HFFc6 (cell line): ENCODE measurements at places on chromosomes 5 and 9.

DNA sequence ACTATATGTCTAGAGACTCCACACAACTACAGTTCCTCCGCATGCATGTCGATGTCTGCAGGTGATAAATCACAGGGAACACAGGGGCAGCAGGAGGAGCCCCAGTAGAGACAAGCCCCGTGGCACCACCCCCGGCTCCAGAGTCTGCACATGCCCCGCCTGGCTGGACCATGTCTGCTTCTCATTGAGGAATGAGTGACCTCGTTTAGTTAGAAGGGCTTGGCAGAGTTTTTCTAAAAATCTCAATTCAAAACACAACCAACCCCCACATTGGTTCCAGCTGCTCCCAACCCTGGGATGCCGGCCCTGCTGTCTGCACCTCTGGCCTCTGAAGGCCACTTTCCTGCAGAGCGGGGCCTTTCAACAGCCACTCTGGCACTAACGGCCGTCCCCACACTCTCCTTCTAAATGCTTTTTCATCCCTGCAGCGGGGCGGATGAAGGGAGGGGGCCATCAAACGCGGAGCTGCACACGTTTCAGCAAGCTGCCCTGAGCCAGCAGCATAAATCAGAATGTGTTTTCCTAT is 106.3 kb downstream of the ROR2 start:
- DNase-seq, result no peak

DNA sequence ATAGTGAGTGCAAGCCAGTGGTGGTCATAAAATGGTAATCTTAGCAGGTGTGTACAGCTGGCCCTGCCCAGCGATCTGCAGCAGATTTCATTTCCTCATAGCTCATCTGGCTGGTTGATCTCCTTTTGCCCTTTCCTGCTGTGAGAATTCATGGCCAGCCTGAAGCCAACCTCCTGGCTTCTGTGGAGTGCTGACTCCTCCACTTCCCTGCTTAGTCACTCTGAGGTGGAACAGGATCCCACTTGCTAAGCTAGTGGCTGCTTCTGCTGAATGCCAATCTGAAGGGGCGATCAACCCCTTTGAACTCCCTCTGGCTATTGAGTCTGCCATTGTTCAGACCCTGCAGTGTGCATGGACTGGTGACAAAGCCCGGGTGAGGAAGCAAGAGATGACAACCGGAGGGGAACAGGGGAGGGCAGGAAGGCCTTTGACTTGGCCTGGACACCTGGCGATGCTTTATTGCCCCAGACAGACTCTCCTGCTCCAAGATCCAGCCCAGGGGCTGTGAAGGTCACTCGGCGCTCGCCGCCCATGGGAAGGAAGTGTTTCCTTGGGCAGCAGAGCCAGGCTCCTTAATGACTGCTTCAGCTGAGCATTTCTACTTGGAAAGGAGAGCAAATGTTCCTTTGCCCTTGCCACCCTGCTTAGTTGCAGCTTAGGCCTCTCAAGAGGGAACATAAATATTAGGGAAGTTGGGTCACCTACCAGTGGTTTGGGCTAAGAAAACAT is 341.1 kb downstream of the ZSWIM6 start:
- DNase-seq, result peak; percentile 44

DNA sequence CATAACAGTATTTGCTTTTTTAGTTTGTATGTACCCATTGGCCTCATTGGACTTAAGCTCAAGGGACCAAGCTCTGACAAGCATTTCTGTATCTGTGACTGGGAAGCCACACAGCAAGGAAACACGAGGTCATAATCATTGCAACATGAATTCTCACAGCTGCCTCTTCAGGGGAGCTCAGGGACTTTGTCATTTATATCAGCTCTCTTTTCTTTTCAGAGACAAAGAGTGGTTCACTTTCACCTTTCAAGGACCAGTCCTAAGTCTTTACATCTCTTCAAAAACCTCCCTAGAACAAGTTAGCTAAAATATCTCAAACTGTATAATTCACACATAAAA is 58.6 kb downstream of the ADAMTS12 start:
- DNase-seq, result no peak

DNA sequence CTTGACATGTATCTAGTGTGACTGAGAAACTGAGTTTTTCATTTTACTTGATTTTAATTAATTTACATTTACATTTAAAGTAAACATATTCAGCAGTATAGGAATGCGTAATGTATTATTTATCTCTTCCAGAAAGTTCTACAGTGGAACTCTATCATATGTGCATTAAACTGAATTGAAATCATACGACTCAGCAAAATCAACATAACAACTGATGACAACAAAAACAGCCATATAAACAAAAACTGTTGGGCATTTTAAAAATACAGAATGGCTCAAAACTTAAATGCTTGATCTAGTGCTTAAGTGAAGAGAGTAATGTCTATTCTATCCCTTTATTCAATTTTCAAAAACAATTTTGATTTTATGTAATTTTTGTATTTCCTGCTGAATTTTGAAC is 134.4 kb downstream of the TRPM3 start:
- no peak for DNase-seq

GRCh38 chr5:179472174-179472573 is 78.2 kb upstream of the RUFY1 start:
- no peak for DNase-seq

DNA sequence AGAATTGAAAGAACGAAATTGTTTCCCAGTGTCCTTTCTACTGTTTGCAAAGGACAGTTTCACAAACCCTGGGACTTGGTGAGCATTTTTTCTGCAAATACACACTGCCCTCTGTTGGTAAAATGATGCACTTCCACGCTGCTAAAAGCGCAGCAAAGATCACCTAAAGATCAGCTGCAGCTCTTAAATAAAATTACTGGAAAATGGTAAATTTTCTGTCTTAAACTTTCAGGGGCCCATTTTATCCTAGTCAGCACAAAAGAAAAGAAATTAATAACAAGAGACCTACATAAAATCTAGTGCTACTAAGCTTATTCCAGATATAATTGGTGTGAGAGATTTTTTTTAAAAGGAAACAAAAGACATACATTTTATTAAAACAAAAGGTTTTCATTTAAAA is 566.0 kb downstream of the CAAP1 start:
- DNase-seq, result peak; percentile 72

DNA sequence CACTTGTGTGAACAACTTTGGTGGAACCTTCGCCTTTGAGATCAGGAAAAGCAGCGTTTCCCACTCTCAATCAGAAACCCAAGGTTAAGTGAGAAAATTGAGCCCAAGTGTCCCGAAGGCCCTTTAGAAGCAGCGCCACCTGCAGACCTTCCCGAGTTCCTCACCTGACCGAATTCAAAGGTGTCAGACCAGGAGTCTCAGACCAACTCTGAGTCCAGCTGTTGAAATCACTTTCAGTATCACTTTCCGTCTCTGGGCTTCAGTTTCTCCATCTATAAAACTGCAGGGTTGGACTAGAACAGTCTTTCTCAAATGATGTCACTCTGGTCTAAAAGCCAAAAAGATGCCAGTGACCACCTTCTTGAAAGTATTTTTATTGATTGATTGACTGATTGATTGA is 31.7 kb upstream of the GRHPR start:
- DNase-seq, result no peak

DNA sequence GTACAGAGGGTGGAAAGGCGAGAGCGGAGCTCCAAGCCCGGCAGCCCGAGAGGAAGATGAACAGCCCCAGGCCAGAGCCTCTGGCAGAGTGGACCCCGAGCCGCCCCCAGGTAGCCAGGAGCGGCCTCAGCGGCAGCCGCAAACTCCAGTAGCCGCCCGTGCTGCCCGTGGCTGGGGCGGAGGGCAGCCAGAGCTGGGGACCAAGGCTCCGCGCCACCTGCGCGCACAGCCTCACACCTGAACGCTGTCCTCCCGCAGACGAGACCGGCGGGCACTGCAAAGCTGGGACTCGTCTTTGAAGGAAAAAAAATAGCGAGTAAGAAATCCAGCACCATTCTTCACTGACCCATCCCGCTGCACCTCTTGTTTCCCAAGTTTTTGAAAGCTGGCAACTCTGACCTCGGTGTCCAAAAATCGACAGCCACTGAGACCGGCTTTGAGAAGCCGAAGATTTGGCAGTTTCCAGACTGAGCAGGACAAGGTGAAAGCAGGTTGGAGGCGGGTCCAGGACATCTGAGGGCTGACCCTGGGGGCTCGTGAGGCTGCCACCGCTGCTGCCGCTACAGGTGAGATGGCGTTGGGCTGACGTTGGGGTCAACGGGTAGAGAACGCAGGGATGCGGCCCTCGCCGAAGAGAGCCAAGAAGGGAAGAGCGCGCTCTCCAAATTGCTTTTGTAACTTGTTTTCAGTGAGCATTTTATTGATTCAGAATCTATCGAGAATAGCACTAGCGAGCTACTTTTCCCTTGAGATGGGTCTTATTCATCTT is at the start of gene PTGER4:
TSS of gene PTGER4 (plus strand) at position 3 of the 769 bp plus-strand sequence. CDS start 1,079 bp downstream, outside the sequence.
- DNase-seq, result no peak

GRCh38 chr9:89886281-89886700 is 281.5 kb downstream of the GADD45G start:
- DNase-seq, result no peak

DNA sequence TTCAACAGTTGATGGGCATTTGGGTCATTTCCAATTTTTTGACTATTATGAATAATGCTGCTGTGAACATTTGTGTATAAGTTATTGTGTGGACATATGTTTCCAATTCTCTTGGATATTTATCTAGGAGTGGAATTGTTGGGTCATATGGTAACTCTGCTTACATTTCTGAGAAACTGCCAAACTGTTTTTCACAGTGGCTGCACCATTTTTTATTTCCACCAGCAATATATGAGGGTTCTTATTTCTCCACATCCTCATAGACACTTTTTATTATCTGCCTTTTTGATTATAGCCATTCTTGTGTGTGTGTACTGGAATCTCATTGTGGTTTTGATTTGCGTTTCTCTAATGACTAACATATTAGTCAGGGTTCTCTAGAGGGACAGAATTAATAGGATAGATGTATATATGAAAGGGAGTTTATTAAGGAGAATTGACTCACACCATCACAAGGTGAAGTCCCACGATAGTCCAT is 14.7 kb upstream of the MED27 start:
- DNase-seq, result peak; percentile 79

DNA sequence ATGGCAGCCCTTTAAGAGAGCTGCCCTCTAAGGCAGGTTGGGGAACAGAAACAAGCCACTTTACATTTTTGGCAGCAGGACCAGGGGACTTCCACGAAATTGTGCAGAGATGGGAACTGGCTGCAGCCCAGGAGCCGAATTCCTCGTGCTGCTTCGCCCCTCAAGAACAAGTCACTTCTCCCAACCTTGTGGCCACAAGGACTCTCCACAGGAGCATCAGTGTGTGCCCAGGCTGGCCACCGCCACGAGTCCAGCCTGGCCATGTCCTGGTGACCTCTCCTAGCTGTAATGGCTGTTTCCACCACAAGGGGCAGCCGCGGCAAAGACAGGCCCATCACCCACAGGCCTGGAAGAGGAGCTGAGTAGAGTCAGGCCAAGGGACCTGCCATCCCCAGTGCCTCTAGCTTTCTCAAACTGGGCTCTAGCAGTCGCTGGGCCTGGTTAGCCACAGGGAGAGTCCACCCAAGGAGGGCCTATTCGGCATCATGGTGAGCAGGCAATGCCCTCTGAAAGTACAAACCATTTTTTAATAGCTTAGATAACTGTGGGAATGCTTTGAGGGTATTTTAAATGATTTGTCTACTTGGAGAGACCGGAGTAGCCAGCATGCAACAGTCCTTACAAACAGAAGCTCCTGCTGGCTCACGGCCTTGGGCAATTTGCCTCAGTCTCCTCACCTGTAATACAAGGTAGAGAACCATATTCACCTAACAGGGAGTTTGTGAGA is 129.0 kb downstream of the COL23A1 start:
- no peak for DNase-seq

- DNase-seq, result no peak
Observed at GRCh38 chr9:133275105-133276000, at the start of gene ABO. TSS of gene ABO (minus strand) at chr9:133275201.

- no peak for DNase-seq
Observed at GRCh38 chr5:107389775-107390148, 281.0 kb downstream of the EFNA5 start.

DNA sequence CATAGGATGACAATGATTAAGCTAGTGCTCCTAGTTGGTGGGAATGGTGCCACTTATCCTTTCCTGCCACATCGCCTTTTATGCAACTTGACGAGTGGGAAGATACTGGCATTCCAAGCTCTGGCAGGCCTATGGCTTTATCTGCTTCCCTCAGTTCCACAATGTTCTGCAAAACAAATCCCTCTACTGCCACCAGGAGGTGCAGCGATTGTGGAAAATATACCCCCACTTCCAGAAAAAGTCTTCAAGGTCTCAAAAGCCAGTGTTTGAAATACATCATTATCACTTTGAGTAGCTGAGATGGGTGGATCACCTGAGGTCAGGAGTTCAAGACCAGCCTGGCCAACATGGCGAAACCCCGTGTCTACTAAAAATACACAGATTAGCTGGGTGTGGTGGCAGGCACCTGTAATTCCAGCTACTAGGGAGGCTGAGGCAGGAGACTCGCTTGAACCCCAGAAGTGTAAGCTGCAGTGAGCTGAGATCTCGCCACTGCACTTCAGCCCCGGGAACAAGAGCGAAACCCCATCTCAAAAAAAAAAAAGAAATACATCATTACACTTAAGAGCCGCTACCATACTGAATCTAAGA is 3.4 kb downstream of the CLINT1 start:
- DNase-seq, result peak; percentile 57

GRCh38 chr9:29214154-29214689 is 1640.9 kb upstream of the C9orf72 start:
- DNase-seq, result no peak

- DNase-seq, result no peak
Observed at GRCh38 chr9:91306296-91306630, 55.5 kb downstream of the AUH start.

- no peak for DNase-seq
Observed at GRCh38 chr9:116985596-116985995, 298.5 kb downstream of the TRIM32 start.

GRCh38 chr5:143749581-143750205 is 62.3 kb upstream of the HMHB1 start:
- DNase-seq, result peak; percentile 33

DNA sequence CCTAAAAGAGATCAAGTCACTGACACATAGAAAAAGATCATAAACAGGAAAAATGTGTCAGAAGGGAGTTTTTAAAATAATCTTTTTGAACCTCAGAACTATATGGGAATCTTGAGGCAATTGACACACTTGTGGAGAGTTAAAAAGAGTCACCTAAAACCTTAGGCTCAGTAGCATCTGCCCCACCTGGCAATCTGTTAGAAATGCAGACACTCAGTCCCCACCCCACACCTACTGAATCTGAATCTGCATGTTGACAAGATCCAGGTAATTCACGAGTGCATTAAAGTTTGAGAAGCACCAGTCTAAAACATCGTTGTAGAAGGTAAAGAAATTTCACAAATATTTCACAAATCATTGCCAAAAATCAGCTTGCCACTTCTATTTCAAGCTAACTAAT is 388.3 kb downstream of the NR2F1-AS1 start:
- no peak for DNase-seq

DNA sequence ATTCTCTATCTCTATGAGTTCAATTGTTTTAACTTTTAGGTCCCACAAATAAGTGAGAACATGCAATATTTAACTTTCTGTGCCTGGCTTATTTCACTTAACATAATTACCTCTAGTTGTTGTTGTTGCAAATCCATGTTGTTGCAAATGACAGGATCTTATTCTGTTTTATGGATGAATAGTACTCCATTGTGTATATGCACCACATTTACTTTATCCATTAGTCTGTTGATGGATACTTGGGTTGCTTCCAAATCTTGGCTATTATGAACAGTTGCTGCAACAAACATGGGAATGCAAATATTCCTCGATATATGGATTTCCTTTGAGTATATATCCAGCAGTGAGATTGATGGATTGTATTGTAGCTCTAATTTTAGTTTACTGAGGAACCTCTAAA is 36.3 kb downstream of the MEGF9 start:
- DNase-seq, result no peak
